ENCODE measurements at places on chromosomes 4 and X.

- DNase-seq: no peak
Measured at GRCh38 chrX:41695426-41695825, 6.7 kb downstream of the GPR34 start.

DNA sequence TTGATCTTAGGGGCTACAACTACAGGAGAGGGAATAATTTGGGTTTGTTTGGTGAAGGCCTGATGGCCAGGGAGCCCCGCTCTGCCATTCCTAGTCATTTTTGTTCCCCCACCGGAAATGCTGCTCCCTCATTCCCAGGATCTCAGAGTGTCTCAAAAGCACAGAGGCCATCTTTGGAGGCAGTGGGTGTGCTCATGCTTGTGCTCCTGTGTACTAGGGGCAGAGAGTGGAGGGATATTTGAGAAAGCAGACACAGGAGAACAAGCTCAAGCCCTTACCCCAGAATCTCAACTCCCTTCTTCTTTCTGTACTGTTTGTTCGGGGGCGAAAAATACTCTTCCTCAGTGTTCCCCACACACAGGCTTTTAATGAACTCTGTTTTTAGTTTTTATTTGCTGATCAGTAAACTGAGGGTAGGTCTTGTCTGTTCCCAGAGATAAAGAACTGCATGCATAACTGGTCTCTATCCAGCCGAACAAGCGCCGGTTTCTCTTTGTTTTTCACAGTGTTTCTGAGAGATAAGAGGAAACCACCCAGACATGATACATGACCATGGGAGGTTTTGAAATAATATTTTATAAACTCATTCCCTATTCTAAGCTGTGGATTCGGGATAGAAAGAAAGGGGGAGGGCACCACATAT, 32.9 kb upstream of the XK start:
- DNase-seq: no peak

DNA sequence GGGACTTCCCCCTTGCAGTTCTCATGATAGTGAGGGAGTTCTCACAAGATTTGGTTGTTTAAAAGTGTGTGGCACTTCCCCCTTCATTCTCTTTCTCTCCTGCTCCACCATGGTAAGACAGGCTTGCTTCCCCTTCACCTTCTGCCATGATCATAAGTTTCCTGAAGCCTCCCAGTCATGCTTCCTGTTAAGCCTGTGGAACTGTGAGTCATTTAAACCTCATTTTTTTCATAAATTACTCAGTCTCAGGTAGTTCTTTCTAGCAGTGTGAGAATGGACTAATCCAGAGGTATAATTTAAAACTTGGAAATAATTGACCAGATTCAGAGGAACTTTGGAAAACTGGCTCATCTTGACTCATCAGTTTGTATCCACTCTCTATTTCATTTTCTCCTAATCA, 129.0 kb downstream of the TMEM47 start:
- DNase-seq: no peak

GRCh38 chrX:83260288-83260687, 247.8 kb upstream of the POU3F4 start:
- no peak for DNase-seq

DNA sequence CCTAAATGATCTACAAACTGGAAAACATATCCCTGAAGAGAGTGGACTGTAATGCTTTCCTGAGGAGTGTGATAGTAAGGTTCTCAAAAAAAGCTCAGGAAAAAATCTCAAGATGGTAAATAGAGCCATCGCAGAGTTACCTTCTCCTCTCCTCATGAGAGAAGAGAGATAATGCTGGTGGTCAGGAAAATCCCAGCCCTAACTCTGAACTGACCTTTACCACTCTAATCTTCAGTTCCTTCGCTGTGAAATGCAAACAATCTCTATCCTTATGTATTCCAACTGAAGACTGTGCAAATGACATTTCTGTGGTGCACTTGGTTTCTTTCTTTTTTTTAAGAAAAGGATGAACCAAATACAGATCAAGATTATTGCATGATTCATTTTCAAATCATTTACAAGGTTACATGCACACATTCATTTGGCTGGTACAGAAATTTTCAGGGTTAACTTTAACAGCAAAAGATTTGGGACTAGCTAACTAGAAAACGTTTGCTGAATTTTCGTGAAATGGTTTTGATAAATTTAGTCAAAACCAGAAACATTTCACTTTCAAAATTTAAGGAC, 8.3 kb downstream of the PPM1K start:
- DNase-seq: no peak

- DNase-seq: peak; percentile 33
Measured at GRCh38 chrX:101287402-101287801, 3.7 kb downstream of the TAF7L start.

DNA sequence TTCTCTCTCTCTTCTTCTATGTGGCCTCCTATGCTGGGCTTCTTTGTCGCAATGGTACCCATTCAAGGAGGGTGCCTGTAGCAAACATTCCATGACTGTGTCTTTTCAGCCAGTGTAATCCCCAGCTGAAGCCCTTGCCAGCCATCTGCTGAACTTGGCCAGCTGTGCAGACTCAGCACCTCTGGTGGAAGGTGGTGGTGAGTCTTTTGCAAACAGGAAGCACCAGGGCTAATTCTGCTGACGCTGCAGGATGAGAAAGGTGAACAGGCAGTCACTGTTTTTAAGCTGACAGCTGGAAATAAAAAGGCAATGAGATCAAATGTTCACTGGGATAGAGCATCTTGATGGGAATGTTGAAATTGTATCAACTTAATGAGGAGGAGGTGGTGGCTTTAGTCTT, 298.7 kb upstream of the CLNK start:
- no peak for DNase-seq

DNA sequence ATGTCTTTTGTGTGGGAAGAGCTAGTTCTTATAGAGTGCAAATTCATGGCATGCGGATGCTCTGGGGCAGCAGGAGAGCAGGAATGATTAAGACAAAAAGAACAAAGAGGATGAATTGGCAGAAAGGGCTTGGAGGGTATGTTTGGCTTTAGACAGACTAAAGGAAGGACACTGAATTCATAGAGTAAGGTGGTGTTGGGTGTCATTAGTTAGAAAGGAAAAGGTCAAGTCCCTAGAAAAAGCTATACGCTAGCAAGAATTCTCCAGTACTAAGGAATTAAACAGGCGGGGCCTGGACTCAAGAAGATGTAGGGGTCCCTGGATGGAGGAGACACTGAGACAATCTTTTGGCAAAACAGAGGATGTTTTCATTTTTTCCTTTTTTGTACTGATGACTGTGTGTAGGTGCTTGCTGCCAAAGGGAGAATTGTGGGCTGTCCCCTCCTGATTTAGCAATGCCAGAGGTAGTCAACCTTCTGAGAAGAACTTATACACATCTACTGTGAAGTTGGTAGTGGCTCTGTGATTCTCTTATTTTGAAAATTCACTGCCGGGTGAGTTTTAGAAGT, 391.0 kb downstream of the SPRY1 start:
- DNase-seq: no peak

Measured in NCI-H1092 treated with DMSO at 0.1 percent for 48 hours (cell line).